ENCODE measurements at places on chromosomes 4 and X.

DNA sequence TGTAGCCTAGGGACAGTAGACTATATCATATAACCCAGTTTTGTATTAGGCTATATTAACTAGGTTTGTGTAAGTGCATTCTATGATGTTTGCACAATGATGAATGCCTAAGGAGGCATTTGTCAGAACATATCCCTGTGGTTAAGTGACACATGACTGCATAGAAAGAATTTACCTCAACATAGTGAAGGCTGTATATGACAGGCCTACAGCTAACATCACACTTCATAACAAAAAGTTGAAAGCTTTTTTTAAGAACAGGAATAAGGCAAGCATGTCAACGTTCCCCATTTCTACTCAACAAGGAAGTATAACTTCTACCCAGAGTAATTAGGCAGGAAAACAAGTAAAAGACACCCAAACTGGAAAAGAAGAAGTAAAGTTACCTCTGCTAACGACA lies 165.9 kb upstream of the NDST4 start:
- no peak for DNase-seq

- DNase-seq: no peak
Measured at GRCh38 chr4:2927696-2928075, 35.5 kb downstream of the NOP14 start.

GRCh38 chr4:100988876-100989275 lies 358.4 kb downstream of the PPP3CA start:
- DNase-seq: no peak

GRCh38 chr4:69470561-69470960 lies 25.1 kb downstream of the UGT2B4 start:
- DNase-seq: no peak

GRCh38 chr4:145860446-145860845 lies 78.2 kb downstream of the ZNF827 start:
- no peak for DNase-seq

GRCh38 chr4:818106-818921 lies 7.6 kb downstream of the CPLX1 start:
- DNase-seq: no peak

DNA sequence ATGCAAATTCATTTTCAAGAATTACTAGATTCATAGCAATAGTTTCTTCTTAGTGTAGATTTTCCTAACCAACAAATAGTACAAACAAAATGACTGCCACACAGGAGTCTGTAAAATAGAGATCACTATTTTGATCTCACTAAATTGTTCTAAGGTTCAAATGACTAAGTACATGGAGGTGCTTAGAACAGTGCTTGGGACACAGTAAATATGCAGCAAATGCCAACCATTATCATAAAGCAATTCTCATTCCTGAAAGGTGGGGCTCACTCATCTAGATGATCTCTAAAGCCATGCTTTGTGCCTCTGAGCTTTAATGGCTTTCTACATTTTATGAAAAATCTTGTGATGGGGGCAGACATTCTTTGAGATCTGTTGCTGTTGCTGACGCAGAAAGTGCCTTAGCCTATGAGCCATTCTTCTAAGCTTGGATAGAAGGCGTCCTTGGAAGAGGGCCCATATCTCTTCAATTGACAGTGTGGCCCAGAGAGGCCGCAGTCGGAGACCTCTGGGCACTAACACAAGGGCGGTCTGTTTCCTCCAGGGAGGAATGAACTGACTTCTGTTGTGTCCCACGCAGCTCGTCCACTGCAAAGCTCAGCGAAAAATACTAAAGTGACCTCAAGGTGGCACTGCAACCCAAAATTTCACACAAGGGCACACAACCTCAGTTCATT lies 23.5 kb downstream of the TLR10 start:
- DNase-seq: peak; percentile 33

DNA sequence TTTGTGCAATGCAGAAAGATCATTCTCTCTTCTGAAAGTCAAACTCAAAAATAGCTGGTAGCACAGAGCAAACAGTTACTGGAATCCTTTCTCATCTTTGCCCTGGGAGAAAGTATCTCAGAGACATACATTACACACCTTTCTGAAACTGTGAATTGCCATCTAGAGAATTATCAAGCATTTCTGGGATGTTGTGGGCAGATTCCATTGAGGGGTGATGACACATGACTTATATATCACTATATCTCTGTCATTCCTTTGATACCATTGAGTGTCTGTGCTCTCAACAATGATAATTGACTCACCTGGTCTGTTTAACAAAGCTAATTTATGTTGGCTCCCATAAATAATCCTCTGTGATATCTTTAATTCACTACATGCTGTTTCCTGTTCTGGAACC lies 13.0 kb downstream of the SLIT2 start:
- no peak for DNase-seq

- no peak for DNase-seq
Measured at GRCh38 chrX:134551376-134552048, 91.5 kb downstream of the HPRT1 start.

DNA sequence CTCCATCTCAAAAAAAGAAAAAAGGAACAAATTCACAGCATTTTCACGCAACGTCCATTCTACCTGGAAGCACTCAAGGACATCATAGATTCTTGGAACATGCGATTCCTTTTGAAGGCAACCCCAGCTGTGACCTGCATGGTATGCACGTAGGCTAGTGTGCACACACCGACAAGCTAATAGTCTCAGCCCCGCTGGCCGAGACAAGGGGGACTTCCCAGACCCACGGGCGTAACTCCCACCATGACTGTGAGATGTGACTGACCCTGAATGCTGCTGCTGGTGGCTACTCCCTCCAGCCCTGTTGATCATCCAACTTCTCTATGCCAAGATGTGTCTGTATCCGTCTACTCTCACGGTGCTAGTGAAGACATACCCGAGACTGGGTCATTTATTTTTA lies 78.3 kb downstream of the CRLF2 start:
- no peak for DNase-seq

DNA sequence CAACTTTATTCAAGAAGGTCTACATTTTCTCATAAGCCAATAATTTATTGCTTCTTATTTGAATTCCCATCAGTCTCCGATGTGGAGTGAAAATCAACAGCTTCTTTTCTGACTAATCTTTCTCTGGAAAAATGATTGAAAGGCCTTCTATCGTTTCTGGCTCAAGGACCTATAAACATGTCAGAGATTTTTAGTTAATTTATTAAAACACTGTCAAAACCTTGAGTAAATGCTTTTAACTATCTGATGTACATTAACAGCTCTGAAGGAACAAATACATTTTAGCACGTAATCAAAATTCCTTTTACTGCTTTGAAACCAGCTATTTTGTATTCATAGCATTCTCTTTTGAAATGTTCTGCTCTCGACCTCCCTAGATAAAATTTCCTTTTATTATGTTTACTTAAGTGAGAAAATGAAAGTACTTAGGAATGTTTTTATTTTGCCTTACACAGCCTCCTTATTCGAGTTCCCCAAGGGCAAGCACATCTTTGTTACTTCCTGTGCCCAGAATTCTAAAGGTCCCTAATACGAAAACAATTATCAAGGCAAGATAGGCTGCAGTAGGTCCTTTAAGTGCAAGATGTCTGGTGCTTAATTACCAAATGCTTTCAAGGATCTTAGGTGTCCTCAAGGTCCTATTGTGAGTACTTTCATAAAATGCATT lies 3.1 kb upstream of the ZFX start:
- DNase-seq: no peak

- DNase-seq: no peak
Measured at GRCh38 chrX:129478516-129478915, 44.8 kb downstream of the SMARCA1 start.

- DNase-seq: no peak
Measured at GRCh38 chr4:75180217-75180616, 247.3 kb downstream of the PARM1 start.

GRCh38 chr4:154367659-154368058 lies 123.9 kb downstream of the DCHS2 start:
- DNase-seq: no peak

DNA sequence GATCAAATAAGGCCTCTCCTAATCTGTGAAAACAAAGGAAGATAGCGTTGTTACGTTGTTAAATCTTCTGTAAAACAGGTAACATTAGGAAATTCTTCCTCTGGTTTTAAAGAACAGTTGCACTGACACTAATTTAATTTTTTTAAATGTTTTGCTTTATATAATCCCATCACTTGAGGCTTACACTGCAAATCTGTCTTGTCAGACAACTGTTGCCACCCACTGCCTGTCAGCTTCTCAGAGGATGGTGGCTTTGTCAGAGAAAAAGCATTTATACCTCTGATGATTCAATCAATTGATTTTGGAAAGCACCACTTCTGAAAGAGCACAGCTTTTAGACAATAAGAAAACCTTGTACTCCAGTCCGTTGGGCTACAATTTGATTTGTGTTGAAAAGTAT lies 799.1 kb downstream of the FSTL5 start:
- no peak for DNase-seq

GRCh38 chr4:101178731-101179130 lies 168.6 kb downstream of the PPP3CA start:
- DNase-seq: no peak

GRCh38 chr4:67727124-67727850 lies 26.3 kb upstream of the UBA6 start:
- no peak for DNase-seq

DNA sequence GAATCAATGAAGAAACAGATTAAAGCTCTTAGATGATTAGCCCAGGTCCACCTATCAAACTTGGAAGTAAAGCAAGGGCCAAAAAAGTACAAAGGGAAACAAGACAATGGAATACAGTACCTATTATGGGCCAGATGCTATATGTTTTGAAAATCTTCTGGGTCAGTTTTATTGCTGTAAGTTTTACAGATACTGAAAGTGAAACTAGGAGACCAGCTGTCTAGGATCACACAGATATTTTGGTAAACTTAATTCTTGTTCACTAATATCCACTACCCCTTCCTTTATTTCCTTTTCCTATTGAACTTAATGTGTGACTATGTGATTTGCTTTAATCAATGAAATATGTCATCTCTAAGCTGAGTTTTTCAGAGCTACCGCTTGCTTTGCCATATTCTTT lies 505.4 kb upstream of the PITX2 start:
- DNase-seq: no peak

GRCh38 chrX:2395261-2395992 lies 105.3 kb downstream of the DHRSX start:
- DNase-seq: no peak

- no peak for DNase-seq
Measured at GRCh38 chr4:168784786-168785461, 225.1 kb downstream of the CBR4 start.

DNA sequence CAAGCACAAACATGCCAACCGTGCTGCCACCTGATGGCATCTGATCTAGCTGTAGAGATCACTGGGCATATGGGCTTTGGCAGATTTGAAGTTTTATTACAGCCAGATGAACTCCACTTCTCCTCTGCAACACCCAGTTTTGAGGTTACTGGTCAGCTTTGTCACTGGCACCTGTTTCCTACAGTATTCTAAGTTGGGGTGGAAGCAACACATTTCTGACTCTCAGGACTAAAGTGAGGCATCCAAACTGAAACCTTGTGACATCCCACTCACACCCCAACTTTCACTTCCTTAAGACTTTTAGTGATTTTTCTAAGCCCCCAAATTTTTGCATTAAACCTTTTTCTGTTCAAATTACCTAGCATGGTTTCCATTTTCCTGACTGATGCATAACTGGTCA lies 115.1 kb upstream of the PCDH18 start:
- no peak for DNase-seq

DNA sequence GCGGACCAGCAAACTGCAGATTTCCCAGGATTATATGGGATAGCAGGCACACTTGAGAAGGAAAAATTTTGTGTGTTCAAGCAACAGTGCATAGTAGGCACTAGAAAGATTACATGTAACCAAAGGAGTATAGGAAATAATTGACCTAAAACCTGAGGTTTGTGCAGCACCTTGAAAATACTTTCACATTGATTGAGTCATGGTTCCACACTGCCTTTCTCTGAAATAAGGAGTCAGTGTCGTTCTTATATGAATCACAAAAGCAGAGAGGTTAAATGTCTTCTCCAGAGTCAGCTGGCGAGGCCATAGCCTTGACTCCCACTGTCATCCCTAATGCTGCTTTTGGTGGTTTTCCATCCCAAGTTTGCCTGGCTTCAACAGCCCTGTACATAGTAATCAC lies 138.9 kb downstream of the SOWAHB start:
- no peak for DNase-seq

DNA sequence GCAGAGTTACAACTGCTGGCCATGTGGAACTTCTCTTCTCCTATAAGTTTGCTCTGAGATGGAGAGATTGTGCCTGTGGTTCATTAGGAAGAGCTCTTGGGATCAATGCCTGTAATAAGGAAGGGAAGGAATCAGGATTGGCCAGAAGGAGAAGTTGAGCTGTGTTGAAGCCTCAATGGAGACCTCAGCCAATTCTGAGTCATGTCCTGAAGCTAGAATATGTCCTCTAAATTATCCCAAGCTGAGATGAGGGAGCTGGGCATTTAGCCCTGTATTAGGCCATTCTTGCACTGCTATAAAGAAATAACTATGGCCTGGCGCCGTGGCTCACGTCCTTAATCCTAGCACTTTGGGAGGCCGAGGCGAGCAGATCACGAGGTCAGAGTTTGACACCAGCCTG lies 85.4 kb upstream of the DHX15 start:
- no peak for DNase-seq

GRCh38 chrX:17192106-17192505 lies 182.9 kb upstream of the NHS start:
- no peak for DNase-seq

DNA sequence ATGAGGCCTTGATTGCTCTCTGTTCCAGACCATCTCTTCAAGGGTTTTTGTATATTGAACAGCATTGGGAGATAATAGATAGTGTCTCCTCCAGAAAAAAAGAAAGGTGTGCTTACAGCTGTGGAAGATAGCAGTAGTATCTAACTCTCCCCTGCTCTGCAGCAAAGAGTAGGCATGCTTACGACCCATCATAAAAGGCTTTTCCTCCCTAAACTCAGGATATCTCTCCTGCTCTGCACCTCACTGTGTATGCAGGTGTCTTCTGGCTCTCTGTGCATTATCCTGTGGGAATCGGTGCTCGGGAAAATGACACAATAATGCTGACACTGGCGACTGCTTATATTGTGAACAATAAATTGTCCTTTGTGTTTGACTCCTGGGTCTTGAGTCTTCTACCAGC lies 216.0 kb downstream of the RAB28 start:
- DNase-seq: no peak

DNA sequence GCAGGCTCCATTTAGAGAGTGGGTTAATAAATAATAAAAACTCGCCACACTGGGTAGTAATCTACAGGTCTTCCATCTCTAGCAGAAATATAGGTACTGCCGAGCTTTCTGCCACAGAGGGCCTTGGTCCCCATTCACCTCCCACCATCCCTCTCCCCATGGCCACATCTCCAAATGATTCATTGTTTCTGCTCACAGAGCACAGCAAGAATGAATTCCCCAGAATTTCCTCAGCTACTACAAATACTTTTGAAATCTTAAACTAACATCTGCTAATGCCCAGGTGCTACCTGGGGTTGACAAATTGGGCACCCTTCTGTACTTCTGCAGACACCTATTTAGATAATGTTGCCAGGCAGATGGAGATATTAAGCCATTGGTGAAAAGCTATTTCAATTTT lies 5.1 kb downstream of the PHEX start:
- DNase-seq: no peak

GRCh38 chr4:88817740-88818139 lies 120.1 kb upstream of the NAP1L5 start:
- DNase-seq: no peak

- DNase-seq: no peak
Measured at GRCh38 chr4:180564448-180564847, 1678.8 kb upstream of the TENM3 start.
